ENCODE measurements at places on chromosomes 3 and 15.

GRCh38 chr15:79779746-79780145 is 117.1 kb downstream of the MTHFS start:
- DNase-seq, result peak; percentile 69

- no peak for DNase-seq
Measured at GRCh38 chr3:76997733-76998132, 42.2 kb upstream of the ROBO2 start.

GRCh38 chr3:195563317-195563716 is 20.2 kb upstream of the PPP1R2 start:
- no peak for DNase-seq

DNA sequence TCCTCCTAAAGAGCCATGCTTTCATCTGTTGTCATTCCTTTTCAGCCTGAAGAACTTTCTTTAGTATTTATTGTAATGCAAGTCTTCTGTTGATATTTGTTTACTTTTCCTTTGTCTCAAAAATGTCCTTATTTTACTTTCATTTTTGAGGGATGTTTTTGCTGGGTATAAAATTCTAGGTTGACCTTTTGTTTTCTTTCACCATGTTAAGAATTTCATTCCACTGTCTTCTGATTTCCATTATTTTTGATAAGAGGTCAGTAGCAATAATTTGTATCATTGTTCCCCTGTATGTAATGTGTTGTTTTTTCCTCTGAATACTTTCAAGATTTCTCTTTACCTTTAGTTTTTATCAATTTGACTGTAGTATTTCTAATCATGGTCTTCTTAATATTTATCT is 91.1 kb downstream of the RSRC1 start:
- no peak for DNase-seq

- DNase-seq, result no peak
Measured at GRCh38 chr3:177978946-177979345, 557.3 kb upstream of the KCNMB2 start.

DNA sequence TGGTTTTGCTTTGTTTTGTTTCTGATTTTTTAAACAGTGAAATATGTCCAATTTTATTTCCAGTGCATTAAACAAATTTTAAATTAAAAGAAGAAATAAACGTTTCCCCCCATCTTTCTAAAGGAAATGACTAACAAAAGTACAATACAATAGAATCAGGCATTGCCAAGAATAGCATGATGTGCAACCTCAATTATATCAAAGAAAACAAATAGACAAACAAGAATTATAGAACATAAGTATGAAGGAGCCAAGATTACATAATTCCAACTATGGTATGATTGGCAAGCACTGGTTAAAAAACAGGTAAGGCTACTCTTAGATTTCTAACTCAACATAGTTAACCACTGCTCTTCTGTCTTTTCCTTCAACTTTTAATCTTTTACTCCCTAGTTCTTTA is 26.4 kb downstream of the TIGIT start:
- DNase-seq, result no peak

DNA sequence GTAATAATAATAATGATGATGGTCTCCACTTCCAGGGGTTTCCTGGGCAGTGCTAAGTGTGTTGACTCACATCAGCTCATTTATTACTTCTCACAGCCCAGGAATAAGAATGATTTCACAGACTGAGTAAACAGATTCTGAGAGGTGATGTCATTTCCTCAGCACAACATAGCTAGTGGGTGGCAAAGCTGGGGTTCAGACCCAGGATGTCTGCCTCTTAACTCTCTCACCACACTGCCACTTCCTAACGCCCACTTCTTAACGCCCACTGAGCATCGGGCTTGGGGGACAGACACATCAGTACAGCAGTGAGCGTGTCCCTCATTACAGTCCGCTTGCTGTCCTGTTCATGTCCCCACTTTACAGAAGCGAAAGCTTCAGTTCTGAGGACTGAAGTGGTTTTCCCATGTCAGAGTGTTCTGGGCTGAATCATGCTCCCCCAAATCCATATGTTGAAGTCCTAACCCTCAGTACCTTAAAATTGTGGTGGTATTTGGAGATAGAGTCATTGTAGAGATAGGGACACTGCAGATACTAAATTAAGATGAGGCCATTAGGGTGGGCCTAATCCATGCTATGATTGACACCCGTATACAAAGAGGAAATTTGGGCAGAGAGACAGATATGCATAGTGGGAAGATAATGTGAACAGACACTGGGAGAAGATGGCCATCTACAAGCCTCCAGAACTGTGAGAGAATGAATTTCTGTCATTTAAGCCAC is 68.0 kb downstream of the ATP2B2 start:
- DNase-seq, result peak; percentile 86
